ENCODE measurements at places on chromosomes 3 and 15. TPM values are rescaled to one million over a fixed set of nuclear protein-coding genes. Genes with fewer than 3 reads are reported as not detected.

- DNase-seq, result no peak
These were observed 177.1 kb downstream of the CD47 start for GRCh38 chr3:107913701-107914100.

GRCh38 chr3:127053026-127053425, 70.1 kb downstream of the PLXNA1 start:
- DNase-seq, result no peak

- DNase-seq, result no peak
These were observed 29.8 kb downstream of the POMGNT2 start for GRCh38 chr3:43075904-43076661.

DNA sequence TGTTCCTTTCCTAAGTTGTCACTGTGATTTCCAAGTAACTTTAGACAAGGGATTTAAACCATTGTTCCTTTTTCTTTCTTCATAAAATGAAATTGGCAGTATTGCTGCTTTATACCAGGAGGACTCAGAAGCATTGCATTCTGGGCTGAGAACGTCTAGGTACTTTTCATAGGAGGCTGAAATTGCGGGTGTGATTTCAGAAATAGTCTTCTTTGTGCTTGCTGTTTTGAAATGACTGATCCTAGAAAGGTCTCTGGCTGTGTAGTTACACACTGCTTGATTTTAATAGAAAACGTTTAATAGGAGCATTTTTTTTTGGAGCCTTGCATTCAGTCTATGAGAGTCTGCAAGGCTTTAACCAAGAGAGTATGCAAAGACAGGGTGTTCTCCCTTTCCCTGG, 56.3 kb downstream of the PPM1L start:
- no peak for DNase-seq

- DNase-seq, result no peak
These were observed 17.0 kb downstream of the NISCH start for GRCh38 chr3:52472239-52473000.

DNA sequence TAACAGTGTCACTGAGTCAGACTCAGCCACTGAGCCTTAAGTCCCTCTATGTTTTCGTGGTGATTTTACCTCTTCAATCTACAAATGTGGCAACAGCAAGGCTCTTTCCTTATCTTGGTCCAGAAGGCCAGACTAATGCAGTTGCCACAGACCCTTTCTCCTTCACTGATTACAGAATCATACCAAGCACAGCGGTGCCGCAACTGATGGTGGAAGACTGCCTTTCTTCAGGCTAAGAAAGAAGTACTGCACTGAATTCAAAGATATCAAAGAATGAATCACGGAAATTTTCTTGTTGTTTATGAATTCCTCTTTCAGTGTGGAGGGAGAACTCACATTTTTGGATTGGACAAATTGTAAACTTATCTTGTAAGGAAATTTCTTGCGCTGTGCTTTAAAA, 18.6 kb downstream of the DCP1A start:
- DNase-seq, result no peak

DNA sequence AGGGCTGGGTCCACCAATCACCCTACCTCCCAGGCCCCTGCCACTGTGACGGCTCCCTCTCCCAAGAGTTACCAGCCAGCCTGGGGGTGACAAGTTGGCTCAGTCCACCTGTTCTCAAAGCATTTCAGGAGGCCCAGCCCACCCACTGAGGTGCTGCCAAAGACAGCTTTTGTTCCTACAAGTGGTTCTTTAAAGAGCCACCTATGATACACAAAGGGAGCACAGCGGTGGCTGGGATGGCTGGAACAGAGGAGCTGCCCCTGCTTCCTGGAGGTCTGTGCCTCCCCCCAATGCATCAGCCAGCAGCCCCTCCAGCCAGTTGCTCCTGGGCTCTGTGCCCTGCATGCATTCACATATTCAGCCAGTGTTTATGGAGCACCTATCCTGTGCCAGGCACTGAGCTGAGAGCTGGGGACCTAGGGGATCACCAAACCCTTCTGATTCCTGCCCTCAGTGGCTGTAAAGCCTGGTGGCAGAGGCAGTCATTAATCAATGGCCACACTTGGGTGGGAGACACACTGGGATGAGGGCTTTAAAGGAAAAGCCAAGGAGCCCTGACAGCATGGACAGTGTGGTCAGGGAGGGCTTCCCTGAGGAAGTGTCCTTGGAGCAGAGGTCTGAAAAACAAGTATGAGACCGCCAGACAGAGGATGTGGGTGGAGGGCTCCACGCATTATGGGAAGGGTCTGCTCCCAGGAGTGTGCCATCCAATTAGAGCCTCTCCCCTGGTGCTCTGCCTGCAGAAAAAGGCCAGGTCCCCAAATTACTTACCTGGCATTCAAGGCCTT, 107.1 kb upstream of the LINGO1 start:
- no peak for DNase-seq

GRCh38 chr3:166510382-166510781, 673.2 kb upstream of the BCHE start:
- DNase-seq, result no peak

GRCh38 chr15:45030743-45031142, 7.7 kb downstream of the SORD start:
- no peak for DNase-seq

GRCh38 chr3:55725681-55726500, 238.8 kb upstream of the WNT5A start:
- DNase-seq, result no peak

The C3orf70 gene
- polyA plus RNA-seq, result 5.3 TPM

The BFSP2 gene
- not detected for polyA plus RNA-seq

The ASB14 gene
- polyA plus RNA-seq, result 0.42 TPM

The IQCB1 gene
- 15.6 TPM for polyA plus RNA-seq

The ZPLD1 gene
- polyA plus RNA-seq, result 0.16 TPM

The SPSB4 gene
- 22.8 TPM for polyA plus RNA-seq

The ARID3B gene
- polyA plus RNA-seq, result 3.9 TPM

Measured in muscle of back (tissue), 13 donors.